ENCODE measurements at places on chromosomes 12 and 14.

DNA sequence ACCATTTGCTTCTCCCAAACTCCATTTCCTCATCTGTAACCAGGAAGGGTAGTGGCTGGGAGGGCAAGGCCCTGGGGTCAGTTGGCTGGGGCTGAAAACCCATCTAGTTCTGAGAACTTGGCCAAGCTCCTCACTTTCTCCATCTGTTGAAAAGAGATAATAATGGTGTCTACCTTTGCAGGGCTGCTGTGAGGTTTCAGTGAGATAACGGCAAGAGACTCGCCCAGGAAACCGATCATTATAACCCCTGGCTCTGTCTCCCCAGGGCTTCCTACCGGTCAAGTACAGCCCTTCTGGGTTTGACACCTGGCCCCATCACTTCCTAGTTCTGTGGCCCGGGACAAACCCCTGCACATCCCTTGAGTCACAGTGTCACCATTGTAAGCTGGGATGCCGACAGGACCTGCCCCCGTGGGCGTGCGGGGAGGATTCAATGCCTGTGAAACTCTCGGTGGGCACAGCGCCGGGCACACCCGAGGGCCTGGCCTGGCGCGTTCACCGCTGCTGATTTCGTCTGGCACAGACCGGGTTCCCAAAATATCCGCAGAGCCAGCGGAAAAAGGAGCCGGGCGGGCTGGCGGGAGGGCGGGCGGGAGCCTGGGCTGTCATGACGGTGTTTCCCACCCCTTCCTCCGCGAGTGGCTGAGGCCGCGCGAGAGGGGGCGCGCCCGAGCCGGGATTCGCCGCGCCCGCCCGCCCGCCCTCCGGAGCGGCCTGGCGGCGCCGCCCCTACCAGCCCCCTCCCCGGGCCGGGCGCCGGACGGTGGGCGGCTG, 4.4 kb downstream of the KMT5A start:
- DNase-seq, result peak; percentile 59

GRCh38 chr12:132495629-132496357, 5.8 kb downstream of the FBRSL1 start:
- DNase-seq, result no peak

DNA sequence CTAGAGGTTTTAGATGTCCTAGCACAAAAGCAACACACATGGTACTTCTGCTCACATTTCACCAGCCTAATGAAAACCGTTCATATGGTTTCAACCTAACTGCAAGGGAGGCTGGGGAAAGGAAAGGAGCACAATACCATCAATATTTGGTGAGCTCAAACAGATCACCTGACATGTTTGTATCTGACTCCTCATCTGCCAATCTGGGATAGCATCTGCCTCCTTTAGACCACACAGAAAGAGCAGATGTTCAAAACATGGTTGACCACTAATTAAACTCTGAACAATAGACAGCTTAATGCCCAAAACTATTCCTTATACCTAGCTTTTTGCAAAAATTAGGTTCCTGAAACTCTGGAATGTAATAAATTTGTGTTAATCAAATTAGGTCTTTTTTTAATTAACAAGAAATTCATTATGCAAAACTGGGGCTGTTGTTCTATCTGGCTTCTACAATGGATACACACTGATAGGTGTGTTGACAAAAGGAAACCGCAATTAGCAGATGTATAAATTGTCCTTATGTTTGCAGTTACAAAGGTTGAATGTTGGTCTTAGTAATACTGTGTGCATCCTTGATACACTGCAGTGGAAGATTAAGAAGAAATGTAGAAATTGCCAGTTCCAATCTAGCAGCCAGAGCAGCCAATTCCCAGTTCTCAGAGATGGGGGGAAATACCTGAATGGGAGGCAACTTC, 89.3 kb downstream of the DUSP6 start:
- no peak for DNase-seq

- no peak for DNase-seq
These were observed 119.6 kb downstream of the MED13L start for GRCh38 chr12:116157845-116158267.

GRCh38 chr14:99395909-99396530, 84.6 kb downstream of the SETD3 start:
- DNase-seq, result no peak

- no peak for DNase-seq
These were observed 441 bp downstream of the E2F7 start for GRCh38 chr12:77064896-77065360.

DNA sequence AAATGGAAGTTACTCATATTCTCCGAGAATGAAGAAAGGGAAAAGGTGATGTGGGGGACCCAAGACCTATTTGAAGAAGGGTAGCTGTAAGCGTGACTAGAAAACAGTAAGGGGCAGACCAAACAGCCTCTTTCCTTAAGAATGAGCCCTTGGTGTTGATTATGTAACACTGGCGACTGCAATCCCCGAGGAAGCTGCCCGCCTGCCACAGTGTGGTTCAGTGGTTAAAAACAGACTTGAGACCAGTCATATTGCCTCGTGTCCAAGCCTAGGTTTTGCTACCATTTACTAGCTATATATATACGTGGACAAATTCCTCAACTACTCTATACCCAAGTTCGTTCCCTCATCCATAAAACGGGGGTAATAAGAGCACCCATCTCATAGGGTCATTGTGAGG, 49.1 kb downstream of the SSPN start:
- no peak for DNase-seq

DNA sequence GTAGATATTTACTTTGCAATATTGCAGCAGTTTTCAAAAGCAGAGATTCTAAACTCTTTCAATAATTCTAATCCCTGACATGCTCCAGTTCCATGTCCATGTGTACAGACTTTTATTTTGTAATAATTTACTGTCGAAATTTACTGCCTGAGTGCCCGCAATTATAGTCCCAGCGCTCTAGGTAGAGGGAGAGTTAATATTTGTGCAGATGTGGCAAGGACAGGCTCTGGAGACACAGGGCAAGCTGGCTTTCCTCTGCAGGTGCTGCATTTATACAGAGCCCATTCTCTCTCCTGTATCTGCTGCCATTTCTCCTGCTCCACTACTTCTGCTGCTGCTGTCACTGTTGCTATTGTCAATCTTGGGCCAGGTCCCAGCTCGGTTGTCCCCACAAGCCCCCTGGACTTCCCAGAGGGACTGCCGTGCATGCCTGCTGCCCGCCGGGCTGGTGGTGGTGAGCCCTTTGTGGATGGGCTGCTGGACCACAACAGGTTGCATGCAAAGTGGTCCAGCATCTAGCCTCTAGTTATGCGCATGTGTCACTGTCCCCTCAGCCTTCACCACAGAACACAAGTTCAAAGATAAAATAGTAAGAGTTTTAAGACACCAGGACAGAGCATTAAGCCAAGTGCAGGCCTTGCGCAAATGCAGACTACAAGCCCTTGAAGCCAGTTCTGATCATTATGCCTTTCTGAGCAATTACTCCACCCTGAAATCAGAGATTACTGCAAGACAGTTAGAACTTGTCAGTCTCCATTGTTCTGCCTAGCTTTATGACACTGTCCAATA, 40.8 kb upstream of the CSRP2 start:
- DNase-seq, result peak; percentile 50

DNA sequence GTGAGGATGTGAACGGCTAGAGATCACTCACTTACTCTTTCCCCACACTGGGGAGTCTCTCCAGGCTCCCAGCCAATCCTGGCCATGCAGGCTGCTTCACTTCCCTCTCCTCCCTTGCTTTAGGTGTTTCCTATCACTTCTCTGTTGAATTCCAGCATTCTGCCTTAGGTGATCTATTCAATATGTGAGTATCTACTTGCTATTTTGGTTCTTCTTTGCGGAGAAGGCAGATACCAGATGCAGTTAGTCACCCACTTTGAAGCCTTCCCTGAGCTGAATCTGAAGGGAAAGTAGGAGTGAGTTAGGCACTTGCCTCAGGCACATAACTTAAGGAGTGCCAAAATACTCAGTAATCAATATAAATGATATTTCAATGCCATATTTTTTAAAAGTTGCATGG, 36.0 kb upstream of the FAR2 start:
- no peak for DNase-seq

DNA sequence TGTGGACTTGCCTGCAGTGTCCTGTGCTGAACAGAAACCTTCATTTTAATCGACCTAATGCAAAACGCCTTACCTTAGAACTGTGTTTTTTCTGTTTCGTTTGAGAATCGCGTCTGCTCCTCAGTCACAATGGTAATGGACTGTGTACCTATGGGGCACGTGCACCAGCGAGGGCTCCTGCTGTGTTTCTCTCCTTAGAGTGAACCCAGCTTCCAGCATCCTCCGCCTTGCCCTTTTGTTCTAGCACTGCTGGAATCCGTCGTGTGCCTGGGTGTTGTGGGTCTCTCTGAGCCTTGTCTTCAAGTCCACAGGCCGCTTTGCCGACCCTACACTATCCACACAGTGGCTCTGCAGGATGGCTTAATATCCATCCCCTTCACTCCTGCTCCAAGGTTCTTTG, 3.6 kb downstream of the AMN start:
- no peak for DNase-seq

DNA sequence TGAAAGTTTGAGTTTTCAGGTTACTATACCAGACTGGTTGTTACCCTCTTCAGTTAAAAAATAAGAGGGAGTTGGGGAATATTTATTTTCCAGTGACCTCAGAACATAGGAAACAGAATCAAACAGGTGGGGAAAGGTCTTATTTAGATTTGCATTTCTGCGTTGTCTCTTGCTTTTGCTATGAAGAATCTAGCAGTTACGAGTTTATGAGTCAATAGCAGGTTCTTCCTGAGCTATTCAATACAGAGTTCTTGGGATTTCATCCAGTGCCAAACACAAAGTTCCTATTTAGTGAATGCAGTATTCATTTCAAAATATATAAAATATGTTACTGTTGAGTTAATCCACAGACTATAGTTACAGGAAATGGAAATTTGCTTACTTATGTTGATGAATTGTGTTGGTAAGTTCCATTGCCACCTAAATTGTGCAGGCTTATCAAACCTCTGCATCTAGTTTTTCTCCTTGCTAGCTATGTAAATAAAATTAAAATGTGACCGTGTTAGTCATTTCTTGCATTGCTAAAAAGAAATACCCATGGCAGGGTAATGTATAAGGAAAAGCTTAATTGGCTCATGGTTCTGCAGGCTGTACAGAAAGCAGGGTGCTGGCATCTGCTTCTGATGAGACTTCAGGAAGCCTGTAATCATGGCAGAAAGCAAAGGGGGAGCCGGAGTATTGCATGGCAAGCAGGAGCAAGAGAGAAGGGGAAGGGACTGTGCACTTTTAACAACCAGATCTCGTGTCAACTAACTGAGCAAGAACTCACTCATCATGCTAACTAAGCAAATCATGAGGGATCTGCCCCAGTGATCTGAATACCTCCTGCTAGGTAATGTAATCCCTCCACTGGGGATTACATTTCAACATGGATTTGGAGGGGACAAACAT, 110.2 kb downstream of the KTN1 start:
- no peak for DNase-seq

DNA sequence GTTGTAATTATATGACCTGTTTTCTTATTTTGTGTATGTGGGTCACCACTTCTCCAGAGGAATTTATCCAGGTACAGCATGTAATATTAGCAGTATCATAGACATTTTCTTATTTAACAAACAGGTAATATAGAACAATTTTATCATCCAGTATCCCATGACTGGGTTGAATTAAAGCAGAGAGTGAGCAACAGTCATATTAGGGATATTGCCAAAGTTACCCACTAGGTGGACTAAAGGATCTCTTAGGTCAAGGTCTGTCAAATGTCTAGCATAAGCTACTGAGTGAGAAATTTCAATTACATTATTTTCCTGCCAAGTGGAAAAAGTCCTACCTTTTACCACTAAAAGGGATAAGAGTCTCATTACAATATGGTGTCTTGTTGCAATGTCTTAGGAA, 62.1 kb upstream of the TRIM9 start:
- no peak for DNase-seq

Measured in NCI-H1930 (cell line).